Stimulated activated CD4-positive, alpha-beta T cell treated with anti-CD3 and anti-CD28 coated beads, Interleukin-4, amount 100 ng/mL, for 24 hours (primary cell): ENCODE measurements at places on chromosomes 11 and 22.

DNA sequence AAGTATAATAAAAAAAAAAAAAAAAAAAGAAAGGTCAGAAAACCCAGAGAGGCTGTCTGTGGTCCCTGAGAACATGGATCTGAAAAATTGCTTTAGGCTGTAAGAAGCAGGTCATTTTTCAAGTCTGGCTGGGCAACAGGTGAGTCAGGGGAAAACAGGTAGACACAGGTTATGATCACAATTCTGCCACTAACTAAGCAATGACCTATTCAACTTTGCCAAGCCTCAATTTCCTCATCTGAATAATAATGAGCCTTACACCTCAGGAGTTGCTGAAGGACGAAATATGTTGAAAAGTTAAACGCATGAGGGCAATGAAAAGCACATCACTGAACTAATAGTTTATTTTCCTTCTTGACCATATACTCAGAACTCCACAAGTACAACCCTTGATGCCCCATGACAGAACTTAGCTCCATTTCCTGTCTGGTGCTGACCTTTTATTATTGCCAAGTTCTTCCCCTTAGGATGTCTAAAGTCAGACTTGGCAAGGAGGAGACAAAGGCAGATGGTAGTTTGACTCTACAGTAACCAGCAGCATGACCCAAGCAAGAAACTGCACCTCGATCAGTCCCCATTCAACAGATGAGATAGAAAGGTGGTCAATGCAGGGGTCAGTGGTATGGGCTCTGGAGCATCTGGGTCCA lies 93.6 kb downstream of the SYN3 start:
- no peak for DNase-seq

DNA sequence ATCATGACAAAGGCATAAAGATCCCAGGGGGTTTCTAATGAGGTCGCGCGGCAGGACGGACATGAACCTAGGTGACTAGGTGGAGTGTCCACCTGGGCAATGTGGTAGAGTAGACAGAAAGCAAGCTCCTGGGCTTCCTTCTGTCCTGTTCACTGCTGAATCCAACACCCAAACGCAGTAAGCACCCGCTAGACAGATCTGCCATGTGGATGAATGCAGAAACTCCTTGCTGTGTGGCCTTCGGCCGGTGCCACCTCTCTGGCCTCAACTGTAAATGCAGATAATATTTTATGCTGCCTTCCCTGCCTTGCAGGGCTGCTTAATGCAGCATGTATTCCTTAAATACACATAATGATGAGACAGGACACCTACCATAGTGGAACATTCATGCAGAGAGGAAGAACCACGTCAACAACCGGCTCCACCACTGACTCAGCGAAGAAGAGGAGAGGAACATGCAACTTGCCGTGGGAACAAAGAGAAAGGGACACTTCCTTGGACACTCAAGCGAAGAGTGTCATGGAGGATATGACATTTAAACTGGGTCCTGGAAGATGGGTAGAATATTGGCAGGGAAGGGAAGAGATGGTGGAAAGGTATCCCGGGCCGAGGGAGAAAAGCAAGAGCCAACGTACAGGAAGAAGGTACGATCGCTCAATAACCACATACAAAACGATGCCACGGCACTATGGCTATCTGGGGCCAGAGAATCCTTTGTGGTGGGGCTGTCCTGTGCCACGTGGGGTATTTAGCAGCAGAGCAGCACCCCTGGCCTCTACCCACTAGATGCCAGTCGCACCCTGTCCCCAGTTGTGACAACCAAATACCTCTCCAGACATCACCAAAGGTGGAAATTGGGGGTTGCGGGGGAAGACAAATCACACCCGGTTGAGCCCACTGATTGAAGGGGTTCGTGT lies 30.8 kb downstream of the MYH9 start:
- DNase-seq, result peak; percentile 63

DNA sequence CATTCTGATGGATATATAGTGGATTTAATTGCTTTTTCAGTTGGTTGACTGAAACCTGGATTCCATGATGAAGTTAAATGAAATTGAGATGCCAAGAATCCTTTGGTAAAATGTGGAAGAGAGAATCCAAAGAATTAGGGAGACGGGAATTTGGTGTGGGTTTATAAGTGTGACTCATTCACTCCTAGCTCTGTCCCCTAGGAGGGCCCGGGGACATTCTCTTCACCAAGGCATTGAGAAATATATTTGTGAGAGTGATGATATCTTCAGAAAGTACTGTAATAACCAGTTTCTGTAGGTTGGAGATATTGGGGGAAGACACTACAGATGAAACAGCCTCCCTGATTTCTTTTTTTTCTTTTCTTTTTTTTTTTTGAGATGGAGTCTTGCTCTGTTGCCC lies 13.6 kb upstream of the PHOX2A start:
- DNase-seq, result no peak

DNA sequence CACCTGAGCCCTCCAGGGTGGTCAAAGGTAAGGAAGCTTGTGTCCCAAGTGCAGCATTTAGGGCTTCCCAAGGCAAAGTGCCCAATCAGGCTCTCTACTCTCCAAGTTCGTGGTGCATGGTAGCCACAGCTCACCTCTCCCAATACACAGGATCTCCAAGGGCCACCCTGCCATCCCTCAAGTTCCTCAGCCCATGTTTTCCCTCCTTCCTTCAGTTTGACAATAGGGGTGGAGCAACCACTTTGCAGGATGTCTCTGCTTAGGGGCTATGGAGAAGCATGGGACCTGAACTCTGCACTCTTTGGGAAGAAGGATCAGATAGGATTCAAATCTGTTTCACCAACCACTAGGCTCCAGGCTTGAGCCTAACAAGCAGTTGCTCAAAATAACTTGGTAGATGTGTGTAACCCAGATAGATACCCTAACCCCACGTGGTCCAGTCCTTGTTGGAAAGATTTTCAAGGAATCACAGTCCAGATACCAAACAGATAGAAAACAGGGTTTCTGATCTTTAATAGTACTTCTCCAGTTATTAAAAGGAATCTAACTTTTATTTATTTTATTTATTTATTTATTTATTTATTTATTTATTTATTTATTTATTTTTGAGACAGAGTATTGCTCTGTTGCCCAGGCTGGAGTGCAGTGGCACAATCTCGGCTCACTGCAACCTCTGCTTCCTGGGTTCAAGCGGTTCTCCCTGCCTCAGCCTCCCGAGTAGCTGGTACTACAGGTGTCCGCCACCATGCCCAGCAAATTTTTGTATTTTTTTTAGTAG lies 248.1 kb downstream of the CTTN start:
- DNase-seq, result no peak

GRCh38 chr11:91243630-91244029 lies 981.0 kb upstream of the FAT3 start:
- no peak for DNase-seq

DNA sequence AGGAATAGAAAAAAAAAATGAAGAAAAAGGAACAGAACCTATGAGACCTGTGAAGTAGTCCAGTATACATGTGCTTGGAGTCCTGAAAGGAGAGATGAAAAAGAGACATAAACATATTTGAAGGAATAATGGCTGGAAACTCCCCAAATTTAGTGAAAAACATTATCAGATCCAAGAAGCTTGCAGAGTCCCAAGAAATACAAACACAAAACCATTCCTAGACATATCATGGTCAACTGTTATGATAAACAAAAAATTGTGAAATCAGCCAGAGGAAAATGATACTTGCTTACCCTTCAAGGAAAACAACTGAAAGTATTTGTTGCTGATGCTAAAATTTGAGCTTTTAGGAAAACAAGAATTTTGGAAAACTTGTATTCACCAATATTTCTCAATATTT lies 250.1 kb downstream of the DDX10 start:
- DNase-seq, result no peak

GRCh38 chr11:120746836-120747609 lies 235.5 kb downstream of the GRIK4 start:
- no peak for DNase-seq

- DNase-seq, result no peak
Measured at GRCh38 chr22:27709919-27710675, 91.5 kb downstream of the MN1 start.

GRCh38 chr22:37187552-37187890 lies 526 bp downstream of the C1QTNF6 start:
- no peak for DNase-seq

GRCh38 chr11:10329935-10330334 lies 25.1 kb downstream of the ADM start:
- no peak for DNase-seq

DNA sequence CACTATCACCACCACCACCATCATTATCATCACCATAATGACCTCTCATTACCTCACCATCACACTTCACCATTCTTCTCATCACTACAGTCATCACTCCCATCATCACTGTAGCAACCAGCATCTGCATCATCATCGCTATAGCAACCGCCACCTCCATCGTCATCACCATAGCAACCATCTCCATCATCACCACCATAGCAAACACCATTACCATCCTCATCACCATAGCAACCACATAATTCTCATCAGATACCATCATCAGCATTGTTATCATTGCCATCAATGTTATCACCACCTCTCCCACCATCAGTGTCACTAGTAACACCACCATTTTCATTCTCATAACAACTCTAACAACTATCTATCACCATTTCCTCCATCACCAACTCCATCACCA lies 23.1 kb upstream of the CD82 start:
- DNase-seq, result no peak

DNA sequence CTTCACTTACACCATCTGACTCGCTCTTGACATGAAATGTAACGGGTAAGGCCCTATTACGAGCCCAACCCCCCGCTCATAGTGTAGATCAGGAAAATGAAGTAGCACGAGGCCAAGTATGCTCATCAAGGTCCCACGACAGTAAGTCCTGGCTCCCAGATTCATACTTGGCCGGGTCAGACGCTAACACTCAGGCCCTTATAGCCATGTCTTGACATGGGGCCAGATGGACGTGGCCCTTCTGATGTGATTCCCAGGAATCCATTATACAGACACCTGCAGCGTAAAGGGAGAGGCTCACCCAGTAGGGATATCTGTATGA lies 175.1 kb downstream of the CEP164 start:
- DNase-seq, result no peak

- no peak for DNase-seq
Measured at GRCh38 chr22:47286590-47286989, 524.1 kb downstream of the TBC1D22A start.

DNA sequence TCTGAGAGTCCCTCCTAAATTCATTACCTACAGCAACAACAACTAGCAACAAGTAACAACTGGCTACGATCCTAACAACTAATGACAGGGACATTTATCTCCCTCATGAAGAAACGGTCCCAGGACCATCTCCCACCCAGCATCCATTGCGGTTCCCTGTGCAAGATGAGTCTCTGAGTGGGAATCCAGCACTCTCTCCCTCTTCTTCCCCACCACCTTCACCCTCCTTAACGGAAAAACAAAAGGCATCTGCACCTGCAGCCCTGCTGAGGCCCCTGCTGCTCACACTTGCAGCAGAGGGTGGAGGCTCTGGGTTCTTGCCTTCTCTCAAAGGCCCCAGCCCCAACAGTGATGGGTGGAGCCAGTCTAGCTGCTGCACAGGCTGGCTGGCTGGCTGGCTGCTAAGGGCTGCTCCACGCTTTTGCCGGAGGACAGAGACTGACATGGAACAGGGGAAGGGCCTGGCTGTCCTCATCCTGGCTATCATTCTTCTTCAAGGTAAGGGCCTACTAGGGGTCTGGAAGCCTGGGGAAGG lies at the start of gene CD3G:
CD3G (plus strand) TSS at position 364 of the 535 bp plus-strand sequence; CDS start at position 444, 80 bp downstream.
- peak; percentile 78 for DNase-seq

DNA sequence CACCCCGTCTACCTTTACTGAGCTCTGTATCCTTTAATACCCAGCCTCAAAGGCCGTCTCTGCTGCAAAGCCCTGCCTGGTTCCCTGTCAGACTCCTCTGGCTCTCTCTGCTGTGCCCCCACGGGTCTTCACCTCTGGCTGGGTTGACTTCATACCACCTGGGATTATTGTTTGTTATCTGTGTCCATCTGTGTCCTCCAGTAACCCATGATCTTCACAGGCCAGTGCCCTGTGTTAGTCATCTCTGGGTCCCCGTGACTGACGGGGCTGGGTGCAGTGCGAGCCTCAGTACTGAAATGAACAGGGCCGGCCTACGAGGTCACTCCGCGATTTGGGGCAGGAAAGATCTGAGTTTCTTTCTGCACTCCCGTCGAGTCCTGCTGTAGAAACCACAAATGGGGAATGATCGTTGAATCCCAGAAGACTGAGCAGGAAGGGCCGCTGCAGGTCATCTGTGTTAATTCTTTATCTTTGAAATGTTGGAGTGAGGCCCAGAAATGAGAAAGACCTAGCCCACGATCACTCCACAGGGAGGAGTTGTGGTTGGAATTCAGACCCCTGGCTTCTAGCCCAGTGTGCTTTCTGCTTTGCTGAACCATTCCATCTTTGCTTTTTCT lies 12.3 kb upstream of the TUB start:
- DNase-seq, result no peak

DNA sequence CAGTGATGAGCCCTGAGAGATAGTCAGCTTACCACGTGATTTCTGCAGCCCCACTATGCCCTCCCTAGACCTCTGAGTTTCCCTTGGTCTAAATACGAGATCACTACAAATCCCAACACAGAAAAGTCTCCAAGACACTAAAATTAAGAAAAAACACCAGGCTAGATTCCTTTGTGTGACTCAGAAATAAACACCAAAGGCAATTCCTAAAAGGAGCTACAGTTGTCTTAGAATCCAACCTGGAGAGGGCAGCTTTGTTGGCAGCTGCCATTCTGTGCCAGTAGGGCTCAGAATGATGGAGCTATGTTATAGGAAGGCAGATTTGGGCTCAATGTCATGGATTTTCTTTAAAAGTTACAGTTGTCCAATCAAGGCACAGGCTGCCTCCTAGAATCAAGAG lies 37.1 kb upstream of the HMGXB4 start:
- DNase-seq, result no peak

GRCh38 chr11:130042093-130042591 lies 27.6 kb upstream of the APLP2 start:
- DNase-seq, result no peak

DNA sequence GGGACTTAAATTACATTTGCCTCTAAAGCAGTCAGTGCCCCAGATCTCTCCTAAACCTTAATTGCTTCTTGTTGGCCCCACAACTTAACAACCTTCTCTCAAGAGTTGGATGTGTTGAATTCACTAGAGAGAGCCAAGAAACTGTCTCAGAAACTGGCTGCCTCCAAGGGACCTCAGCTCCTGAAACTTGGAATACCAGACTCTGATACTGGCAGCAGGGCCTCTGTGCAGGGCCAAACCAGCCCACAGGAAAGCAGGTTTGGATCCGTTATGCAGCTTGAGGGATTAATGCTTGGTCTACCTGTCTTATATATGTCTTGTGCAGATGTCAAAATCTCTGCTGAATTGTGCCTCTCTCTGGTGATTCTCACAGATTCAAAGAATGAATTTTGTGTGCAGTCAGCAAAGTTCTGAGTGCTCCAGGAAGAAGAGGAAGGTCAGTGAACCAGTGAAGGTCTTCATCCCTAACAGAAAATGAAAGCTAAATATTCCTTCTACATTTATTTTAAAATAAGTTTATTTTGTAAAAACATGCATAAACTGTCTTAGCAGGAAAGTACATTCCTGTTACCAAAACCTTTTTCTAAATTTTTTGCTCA lies 70.8 kb downstream of the LIF start:
- DNase-seq, result no peak
